ENCODE measurements at places on chromosomes 13 and 19.

DNA sequence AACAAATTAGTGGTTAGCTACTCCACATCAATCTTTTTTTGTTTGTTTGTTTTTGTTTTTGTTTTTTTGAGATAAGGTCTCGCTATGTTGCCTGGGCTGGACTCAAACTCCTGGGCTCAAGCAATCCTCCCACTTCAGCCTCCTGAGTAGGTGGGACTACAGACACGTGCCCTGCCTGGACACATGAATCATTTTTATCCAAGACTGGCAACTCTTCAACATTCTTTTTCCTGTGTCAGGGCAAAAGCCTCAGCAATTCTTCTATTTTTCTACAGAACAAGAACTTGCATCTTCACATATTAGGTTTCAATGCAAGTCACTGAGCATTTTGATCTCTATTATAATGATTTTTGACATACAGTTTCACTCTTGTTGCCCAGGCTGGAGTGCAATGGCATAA, 76.8 kb upstream of the LRCH1 start:
- DNase-seq, result no peak

DNA sequence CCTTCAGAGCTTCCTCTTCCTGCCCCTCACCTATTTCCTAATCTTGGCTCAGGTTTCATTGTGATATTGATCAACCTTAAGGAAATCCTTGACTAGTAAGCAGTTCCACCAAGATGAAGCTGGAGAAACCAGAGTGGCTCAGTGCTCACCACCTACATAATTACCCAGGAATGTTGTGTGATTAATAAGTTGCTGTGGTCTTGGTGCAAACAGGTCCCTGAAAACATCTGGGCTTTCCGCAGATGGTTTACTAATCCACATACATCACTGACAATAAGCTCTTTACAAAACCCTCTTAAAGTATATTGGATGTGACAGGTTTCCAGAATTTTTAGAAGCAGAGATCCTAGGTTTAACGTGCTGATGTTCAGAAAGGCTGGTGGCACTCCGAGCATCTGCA, 8.6 kb upstream of the SERP2 start:
- no peak for DNase-seq

DNA sequence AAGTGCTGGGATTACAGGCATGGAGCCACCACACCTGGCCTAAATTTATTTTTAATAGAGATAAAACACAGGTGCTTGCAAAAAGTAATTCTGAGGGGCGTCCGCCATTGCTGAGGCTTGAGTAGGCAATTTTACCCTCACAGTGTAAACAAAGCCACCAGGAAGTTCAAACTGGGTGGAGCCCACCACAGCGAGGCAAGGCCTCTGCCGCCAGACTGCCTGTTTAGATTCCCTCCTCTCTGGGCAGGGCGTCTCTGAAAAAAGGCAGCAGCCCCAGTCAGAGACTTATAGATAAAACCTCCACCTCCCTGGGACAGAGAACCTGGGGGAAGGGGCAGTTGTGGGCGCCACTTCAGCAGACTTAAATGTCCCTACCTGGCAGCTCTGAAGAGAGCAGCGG, 50.7 kb downstream of the B3GLCT start:
- DNase-seq, result no peak

DNA sequence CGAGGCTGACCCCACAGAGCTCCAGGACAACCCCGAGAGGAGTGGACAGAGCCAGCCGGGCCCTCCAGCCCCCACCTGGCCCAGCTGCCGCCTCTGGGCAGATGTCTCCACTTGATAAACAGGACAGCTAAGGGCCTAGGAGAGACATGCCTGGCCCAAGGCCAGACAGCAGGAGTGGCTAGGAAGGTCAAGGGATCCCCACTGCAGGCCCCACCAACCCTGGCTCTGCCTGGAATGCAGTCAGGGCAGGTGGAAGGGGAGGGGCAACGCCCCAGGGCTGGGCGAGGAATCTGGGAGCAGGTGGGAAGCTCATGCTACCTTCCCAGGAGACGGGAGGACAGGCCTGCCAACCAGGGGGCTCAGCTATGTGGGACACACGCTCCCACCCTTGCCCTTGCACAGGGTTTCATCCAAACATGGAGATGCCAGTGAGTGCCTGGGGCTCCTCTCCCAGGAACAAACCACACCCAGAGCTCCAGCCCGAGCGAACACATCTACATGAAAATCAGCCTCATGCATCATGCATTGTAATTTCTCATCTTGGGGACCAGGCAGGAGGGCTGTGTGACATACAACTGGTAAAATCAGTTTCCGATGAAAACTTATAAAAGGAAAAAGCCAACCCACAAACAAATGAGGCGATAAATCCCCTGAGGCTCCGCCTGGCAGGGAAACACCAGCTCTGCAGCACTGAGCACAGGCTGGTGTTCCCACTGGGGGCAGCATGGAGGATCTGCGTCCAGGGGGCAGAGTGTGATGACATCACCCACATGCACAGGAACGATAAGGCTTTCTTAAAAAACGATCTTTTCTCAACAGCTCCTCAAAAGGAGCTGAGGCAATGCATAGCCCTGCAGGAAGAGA, 25.0 kb downstream of the SH3GL1 start:
- DNase-seq, result no peak

DNA sequence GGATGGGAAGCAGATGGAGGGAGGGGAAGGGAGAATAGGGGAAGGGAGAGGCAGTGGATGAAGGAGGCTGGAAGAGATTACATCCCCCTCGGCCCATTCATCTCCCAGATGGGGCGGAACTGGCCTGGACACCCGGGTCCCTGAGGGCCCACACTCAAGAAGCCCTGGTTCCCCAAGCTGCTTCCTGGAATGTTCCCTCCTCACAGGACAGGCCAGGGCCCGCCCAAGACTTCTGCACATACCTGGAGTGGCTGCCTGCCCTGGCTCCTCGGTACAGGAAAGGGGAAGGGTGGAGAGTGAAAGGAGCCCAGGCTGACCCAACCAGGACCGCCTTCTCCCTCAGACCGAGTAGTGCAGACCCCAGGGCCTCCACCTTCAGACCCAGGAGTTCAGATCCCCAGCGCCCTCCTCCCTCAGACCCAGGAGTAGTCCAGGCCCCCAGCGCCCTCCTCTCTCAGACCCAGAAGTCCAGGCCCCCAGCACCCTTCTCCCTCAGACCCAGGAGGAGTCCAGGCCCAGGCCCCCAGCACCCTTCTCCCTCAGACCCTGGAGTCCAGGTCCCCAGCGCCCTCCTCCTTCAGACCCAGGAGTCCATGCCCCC, 489 bp downstream of the NTF4 start:
- DNase-seq, result no peak

DNA sequence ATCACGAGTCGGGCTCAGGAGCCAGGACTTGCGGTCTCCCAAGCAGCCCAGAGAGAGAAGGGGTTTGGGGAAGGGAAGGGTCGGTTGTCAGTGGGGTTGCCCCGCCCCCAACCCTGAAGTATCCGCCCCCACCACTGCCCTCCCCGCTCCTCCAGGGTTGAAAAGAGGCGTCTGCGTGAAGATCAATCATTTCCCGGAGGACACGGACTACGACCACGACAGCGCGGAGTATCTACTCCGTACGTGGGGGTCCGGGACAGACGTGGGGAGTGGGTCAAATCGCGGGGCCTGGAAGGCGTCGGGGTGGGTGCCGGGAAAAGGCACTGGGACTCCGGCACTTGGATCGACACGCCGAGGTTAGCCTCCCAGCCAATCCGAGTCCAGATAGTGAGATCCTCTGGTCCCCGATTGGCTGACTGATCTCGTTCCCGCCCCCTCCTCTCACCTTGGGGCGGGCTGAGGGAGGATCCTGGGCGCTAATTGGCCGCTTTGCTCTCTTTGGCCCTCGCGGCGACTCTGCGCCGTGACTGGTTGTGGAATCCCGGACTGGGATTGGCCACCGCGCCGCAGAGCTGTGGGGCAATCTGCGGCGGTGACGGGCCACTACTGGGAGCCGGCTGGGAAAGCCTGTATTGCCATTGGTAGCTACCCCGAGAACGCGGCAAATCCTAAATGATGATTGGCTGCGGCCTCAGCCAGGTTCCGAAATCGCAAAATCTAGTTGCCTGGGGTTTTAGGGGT, 13.3 kb upstream of the CACNG6 start:
- peak; percentile 42 for DNase-seq

- DNase-seq, result no peak
Measured at GRCh38 chr13:53648673-53649072, 620.1 kb downstream of the OLFM4 start.

GRCh38 chr13:27130979-27131623, 40.5 kb downstream of the USP12 start:
- DNase-seq, result peak; percentile 79

DNA sequence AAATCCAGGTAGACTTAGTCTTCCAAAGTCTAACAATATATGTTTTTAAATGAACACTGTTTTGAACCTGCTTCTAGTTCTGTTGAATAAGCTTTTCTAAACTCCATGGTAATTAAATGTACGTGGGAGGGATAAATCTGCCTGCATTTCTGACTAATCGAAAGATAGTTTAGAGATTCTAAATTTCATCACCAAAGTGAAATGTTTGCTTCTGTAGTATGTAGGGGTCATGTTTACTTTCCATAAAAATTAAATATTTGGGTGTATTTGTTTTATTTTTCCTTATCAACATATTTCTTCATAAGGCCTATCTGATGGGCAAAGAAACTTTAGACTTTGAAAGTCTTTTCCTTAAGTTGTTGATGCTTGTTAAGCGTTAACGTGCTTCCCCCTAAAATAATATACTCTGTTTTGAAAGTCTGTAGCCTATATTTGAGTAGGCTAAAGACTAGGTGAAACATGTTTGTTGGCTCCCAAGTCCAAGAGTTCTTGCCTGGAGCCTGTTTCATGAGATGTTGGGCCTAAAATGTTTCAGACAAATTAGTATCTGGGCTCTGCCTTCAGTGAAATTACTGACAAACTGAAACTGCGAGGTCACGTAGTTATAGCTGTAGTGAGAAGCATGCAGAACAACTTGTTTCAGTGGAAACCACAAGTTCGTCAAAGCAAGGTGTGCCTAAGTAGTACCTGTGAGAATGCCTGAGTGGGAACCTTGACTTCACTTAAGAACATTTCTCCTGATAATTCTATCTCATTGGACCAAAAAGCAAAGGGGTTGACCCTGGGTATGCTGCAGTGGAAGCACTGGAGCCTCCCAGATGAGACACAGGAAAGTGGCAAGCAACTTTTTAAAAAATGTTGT, 126.2 kb downstream of the LMO7 start:
- peak; percentile 53 for DNase-seq

- no peak for DNase-seq
Measured at GRCh38 chr13:98688373-98688772, 64.1 kb downstream of the SLC15A1 start.

GRCh38 chr13:30832377-30832776, 73.7 kb upstream of the MEDAG start:
- DNase-seq, result no peak

- peak; percentile 82 for DNase-seq
Measured at GRCh38 chr13:30802953-30803478, 67.7 kb downstream of the ALOX5AP start.

DNA sequence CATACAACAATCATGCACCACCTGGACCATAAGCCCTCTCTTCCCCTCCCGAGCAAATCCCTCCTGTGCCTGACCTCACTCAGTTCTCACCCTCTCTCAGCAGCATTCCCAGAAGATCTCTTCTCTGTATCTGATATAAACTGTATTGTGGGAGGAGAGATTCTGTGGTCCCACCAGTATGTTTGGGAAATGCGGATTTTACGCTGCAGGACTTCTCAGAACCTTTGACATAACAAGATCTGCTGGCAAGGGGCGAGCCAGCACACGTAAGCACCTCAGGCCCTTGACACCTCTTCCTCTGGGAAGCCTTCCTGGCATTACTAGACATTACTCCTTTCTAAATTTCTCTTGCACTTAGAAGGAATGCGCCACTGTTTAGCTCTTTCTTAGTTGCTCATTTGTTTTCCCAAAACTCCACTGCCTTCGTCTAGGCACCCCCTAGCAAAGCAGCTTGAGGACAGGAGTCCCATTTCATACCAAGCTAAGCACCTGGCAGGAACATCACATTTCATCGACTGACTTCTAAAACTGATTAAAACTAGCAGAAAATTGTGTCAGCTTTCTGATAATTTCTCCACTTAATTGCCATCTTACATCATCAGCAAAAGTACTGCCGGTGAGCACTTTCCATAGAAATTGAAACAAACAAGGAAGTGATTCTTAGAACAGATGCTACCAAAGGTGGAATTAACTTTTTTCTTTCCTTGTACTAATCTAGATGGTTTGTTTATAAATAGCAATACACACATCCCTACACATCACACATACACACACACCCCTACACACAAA, 63.2 kb downstream of the CCDC70 start:
- DNase-seq, result no peak

GRCh38 chr13:104782741-104783140, 1716.5 kb upstream of the SLC10A2 start:
- no peak for DNase-seq

DNA sequence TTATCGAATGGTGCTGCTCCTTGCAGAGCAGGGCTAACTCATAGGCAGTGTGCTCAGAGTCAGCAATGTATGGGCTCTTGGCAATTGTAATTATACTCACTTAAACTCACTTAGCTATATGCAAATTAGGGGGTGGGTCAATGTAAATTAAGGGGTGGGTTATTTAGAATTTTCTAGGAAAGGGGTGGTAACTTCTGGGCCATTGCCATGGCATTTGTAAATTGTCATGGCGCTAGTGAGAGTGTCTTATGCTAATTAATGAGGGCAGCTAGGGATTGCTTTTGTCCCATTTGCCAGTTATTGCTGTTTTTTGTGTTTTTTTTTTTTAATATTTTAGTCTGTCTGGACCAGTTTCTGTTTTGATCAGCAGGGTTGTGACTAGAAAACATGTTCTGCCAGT, 68.4 kb downstream of the DIAPH3 start:
- no peak for DNase-seq

DNA sequence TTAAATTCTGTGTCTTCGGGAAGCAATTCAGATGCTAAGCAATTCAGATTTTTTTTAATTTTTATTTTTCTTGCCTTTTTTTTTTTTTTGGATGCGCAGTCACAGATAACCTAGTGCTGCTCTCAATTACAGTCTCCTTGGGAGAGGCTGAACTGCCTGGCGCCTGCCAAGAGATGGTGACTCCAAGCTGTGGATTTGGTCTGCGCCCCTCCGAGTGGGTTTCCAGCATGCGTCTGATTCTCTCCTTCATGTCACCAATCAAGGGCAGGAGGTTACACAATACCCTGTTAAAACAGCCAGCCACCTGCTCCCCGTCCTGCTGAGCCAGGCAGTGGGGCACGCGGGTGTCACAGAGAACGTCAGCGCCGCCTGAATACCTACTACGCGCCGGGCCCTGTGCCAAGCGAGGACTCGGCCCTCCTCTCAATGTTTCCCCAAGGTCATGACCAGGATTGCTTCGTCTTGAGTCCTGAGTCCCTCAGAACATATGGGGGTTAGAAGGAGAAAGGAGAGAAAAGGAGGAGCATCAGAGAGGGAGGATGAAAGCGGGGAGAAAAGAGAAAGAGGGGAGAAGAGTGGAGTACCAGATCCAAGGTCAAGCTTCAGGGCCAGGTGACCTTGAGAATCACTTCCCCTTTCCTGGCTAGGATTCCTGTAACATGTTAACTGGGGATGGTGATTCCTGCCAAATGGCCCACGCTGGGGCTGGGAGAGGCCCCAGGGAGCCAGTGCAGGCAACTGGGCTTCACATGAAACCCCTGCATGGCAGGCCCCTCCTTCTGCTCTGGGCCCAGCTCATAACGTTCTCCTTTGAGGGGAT, 213.6 kb downstream of the URI1 start:
- DNase-seq, result no peak
